Stimulated activated CD4-positive, alpha-beta T cell treated with anti-CD3 and anti-CD28 coated beads, Interleukin-1b, Interleukin-23, amount 100 ng/mL, for 1 hour (primary cell): ENCODE measurements at places on chromosomes 1 and 21.

DNA sequence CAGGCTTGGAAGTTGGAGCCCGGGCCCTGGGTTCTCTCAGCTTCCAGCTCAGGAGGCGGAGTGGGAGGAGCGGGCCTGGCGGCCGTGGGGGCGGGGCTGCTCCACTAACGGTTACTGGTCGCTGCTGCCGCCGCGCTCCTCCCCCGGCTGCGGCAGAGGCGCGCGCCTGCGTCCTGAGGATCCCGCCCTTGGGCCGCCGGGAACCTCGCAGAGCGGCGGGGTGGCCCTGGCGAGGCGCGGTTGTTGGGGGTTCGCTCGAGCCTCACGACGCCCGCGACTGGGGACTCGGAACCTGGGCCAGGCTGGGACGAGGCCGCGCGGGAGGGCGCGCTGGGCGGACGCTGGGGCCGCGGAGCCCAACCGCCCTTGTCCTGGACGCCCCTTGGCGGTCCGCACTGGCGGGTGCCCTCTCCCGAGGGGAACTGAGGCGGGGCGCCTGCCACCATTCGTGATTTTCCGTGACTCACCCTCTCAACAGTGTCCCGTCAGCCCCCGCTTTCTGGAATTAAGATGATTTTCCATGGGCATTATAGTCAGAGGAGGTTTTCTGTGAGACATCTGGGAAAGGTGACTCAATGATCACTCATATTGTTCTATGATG is 34.1 kb downstream of the OR2G3 start:
- peak; percentile 16 for DNase-seq

- no peak for DNase-seq
Measured at GRCh38 chr1:165698761-165699052, 345 bp upstream of the ALDH9A1 start.

DNA sequence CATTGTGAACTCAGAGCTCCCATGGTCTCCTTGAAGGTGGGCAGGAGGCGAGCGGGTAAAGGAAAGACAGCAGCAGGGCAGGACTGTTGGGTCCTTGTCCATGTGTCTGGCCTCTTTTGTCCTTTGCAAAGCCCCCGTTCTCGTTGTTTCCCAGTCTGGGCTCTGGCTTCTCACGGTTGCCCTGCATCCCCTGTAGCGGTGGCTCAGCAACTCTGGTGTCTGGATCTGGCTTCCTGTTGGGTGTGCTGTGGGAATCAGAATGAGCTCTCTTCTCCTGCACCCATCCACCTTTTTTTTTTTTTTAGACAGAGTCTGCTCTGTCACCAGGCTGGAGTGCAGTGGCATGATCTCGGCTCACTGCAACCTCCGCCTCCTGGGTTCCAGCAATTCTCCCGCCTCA is 11.1 kb downstream of the H6PD start:
- no peak for DNase-seq

GRCh38 chr1:169113613-169114119 is 7.2 kb downstream of the ATP1B1 start:
- DNase-seq: no peak

- DNase-seq: no peak
Measured at GRCh38 chr21:35179990-35180540, 131.0 kb upstream of the RUNX1 start.
